Natural killer cell (primary cell): ENCODE measurements at places on chromosomes 6 and 20. TPM values are rescaled to one million over a fixed set of nuclear protein-coding genes. Genes with fewer than 3 reads are reported as not detected.

The TJAP1 gene
- total RNA-seq: 33.8 TPM

The COL12A1 gene
- not detected for total RNA-seq

The F13A1 gene
- total RNA-seq: 16.1 TPM

The MMS22L gene
- 11.7 TPM for total RNA-seq

The SLA2 gene
- 77.0 TPM for total RNA-seq
